ENCODE measurements at places on chromosomes 6 and 20.
A peak's percentile ranks its signal among the peaks of the same experiment; 100 is the strongest.

DNA sequence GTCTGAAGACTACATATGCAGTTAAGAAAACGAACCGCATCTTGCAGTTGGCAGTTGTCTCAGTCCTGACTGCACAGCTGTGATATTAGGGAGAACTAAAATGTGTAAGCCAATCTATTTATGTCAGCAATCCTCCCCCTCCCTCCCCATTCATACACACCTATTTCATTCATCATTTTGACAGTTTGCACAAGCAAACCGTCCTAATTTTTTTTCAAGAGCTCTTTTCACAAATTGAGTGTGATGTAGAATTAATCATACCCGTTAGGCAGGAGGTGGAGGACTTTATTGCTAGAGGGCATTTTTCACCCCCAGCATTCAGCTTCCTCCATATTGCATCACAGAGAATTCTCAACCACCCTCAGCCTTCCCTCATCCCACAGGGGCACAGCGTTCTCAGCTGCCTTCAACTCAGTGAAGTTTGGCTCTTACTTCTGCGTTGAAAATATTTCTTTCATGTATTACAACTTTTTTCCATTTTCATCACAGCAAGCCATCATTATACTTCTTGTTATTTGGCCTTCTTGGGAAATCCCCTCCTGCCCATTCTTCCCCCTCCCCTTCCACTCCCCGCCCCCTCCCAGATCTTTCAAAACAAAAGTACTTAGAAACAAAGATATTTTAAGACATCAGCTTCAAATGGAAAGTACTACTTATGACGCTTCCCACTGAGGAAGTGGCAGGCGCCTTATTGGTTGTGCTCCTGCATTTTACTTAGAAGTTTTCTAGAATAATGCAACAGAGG is 37.5 kb downstream of the NOX3 start:
- peak; percentile 80 for DNase-seq

DNA sequence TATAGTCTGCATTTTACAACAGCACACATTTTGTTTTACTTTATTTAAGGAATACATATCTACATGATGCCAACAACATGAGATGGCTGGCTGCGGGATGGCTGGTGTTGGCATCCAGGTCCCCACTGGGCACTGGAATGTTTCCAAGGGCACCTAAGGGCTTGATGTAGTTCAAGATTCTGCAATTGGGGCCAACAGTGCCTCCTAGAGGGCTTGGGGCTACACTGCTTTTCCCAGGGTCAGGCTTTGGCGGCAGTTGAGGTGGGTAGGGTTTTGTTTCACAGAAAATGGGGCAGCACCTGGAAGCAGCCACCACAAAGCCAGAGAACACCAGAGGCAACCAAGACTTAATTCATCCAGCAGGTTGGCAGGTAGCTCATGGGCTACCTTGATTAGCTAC is 202.2 kb upstream of the PRND start:
- DNase-seq = no peak

DNA sequence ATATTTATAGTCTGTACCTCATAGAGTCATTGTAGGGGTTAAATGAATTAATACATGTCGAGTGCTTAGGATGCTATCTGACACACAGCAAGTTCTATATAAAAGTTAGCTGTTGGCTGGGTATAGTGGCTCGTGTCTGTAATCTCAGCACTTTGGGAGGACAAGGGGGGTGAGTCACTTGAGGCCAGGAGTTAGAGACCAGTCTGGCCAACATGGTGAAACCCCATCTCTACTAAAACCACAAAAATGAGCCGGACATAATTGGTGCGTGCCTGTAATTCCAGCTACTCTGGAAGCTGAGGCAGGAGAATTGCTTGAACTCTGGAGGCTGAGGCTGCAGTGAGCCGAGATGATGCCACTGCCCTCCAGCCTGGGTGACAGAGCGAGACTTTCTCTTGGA is 222.9 kb downstream of the UBE3D start:
- no peak for DNase-seq

DNA sequence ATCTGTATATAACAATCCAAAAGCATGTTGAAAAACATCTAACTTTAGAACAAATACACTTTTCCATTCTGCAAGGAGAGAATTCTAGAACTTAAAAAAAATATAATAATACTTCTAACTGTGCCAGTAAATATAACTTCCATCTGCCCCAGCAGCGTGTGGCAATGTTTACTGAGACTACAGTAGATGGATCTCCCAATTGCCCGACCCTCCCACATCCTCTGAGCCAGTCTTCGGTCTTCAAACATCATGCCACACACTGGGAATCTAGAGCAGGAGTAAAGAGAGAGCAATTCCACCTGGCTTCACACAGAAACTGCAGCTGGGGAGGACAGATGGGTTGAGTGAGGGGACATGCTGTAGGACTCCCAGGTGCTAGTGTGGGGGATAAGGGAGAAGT is 121.3 kb upstream of the NHSL1 start:
- DNase-seq = no peak

DNA sequence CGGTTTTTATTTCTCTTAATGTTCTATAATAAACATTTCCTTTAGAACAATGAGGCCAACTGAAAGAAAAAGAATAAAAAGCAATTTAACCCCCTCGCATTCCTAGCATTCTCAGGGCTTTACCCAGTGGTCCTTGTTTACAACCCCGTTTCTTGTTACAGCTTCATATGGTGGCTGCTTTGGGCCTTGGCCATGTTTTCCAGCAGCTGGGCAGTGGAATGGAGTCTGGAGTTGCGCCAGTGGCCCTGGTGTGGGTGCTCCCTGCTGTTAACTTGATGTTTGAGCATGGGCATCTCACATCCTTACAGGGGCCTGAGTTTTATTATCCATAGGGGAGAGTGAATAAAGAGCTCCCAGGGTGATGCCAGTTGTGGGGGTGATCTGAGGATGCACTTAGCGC is 18.8 kb downstream of the EFCAB8 start:
- DNase-seq = no peak

DNA sequence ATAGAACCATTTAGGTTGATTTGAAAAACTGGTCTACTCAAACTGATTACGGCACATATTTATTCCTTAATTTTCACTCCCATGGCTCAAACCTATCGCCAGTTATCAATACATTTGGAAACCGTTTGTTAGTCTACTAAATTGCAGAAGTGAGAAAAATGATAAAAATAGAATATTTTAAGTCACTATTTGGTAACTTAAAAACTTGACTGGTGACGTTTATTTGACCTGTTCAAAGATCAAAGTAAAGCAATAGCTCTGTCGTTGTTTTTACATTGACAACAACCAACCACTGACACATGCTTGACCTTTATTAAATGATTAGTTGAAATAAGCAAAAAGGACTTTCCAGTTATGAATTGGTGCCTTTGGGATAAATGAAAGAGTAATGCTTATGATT is 402.9 kb upstream of the MAP3K7 start:
- DNase-seq = no peak

DNA sequence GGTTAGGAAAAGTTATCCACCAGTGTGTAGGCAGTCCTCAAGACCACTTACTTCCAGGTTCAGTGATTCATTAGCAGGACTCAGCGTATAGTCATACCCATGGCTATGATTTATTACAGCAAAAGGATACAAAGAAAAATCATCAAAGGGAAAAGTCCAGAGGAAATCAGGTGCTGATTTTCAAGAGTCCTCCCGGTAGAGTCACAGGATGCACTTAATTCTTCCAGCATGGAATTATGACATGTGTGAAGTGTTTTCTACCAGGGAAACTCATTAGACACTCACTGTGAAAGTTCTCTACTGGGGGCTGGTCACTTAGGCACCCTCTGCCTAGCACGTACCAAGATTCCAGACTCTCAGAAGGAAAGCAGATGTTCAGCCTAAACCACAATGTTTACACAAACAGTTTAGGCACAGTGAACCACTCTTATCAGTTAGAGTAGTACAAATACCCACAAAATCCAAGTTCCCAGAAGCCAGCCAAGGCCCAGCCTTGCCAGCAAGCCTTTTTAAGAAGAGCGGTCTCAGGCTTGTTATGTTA is 10.2 kb downstream of the WFDC3 start:
- DNase-seq = no peak

DNA sequence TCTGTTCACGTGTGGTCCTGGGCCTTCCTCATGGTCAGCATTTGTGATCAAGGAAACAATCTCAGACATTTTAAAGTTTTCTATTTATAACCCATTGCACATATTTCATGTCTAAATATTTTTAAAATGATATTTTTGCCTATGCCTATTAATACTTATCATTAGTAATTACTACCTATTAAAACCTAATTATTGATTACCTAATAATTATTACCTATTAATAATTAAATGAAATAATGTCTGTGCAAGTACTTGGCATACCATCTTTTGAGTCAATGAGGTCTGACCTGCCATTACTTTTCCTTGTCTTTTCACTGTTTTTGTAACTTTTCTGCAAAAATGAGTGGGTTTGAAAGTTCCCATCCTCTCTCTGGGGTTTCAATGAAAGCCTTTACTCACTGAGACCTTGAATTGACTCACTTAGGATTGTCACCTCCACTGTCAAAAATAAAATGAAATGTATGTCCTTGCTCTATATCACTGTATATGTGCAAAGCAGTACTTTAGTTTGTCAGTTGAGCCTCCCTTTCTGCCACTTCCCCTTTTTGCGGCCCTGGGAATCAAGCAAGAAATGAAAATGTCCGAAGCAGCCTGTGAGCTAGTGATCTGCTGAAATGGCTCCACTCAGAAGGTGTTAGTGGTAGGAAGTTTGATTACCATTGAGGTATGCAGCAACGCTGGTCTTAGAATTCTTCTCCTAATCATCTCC is 87.8 kb downstream of the L3MBTL3 start:
- DNase-seq = no peak

DNA sequence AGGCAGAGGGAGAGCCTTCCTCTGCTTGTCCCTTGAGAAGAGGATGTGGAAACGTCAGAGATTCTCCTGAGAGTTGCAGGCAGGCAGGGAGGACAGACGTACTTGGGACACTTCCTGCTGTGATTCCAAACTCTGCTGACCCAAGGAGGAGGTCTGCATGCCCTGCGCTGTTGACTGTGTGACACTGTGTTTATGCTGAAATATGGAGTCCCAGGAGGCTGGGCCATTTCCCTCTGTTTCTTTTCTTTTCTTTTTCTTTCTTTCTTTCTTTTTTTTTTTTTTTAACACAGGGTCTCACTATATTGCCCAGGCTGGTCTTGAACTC is 63.5 kb upstream of the BHLHE23 start:
- DNase-seq = no peak

GRCh38 chr20:53625311-53626129 is 31.9 kb upstream of the ZNF217 start:
- DNase-seq = no peak

GRCh38 chr6:34743625-34744293 is 13.5 kb upstream of the SNRPC start:
- DNase-seq = no peak

- no peak for DNase-seq
Measured at GRCh38 chr6:142872376-142872775, 72.6 kb downstream of the HIVEP2 start.

All from stimulated activated naive CD4-positive, alpha-beta T cell (primary cell).